ENCODE measurements at places on chromosomes 2 and 18.

DNA sequence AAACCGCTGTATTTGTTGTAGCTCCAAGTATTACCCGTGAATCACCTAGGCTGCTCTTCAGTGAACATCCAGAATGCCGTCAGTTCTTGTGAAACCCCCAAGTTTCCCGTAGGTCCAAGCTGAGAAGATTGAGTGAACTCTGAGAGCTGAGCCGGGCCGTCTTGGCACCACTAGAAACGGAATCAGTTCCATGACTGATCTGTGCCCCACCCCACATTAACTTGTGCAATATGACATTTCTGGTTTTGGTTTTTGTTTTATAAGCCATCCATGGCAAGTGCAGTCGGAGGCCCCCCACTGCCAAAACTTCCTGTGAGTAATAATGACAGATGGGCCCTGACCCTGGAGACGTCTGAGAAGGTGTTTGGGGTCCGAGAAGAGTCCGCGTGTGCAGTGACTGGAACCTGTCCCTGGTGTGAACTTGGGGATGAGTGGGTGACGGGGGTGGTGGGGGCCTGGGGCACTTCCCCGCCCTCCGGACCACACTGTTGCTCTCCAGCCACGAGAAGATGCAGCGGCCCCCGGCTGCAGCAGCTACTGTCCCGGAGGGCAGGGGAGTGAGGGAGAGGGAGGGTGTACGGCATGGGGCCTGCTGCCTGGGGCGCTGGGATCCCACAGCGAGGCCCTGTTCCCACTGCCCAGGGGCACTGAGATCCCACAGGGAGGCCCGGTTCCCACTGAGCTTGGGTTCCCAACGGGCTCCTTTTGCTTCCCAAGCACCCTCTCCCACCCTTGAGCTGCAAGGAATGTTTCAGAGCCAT, 26.5 kb downstream of the NFATC1 start:
- no peak for DNase-seq

- no peak for DNase-seq
Measured at GRCh38 chr2:7013471-7014160, 96.4 kb downstream of the RNF144A start.

GRCh38 chr2:238979636-238980035, 131.8 kb downstream of the TWIST2 start:
- DNase-seq = no peak

GRCh38 chr2:58926112-58926511, 685.0 kb upstream of the FANCL start:
- no peak for DNase-seq

GRCh38 chr2:241584436-241584835, 25.9 kb downstream of the BOK start:
- DNase-seq = no peak

- DNase-seq = no peak
Measured at GRCh38 chr2:98731041-98731893, at the start of gene MGAT4A. Gene MGAT4A, minus strand, starts transcription at chr2:98731132. Its CDS starts 4,800 bp downstream, at chr2:98726332.

DNA sequence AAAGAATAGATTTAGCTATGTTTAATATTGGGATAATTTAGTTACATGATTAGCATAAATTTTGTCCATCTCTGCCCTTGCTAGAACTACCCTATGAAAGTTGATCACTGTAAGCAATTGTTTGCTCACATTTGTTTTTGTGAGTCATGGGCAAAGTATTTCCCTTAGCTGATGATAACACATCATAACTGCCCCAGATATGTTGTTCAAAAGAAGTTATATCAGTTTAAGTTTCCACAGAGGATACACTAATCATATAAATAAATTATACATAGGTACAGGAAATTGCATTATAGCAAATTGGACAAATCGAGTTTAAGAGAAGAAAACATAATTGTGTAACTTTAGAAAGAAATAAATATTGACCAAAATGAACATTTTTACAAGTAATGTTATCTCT, 223.2 kb upstream of the PIK3C3 start:
- DNase-seq = no peak

GRCh38 chr2:197130318-197130717, 180.3 kb downstream of the ANKRD44 start:
- no peak for DNase-seq

Measured in AG04449 (cell line).